Stimulated activated CD8-positive, alpha-beta memory T cell treated with anti-CD3 and anti-CD28 coated beads, Interleukin-2, amount 100 ng/mL, for 1 hour (primary cell): ENCODE measurements at places on chromosomes 4 and X.

DNA sequence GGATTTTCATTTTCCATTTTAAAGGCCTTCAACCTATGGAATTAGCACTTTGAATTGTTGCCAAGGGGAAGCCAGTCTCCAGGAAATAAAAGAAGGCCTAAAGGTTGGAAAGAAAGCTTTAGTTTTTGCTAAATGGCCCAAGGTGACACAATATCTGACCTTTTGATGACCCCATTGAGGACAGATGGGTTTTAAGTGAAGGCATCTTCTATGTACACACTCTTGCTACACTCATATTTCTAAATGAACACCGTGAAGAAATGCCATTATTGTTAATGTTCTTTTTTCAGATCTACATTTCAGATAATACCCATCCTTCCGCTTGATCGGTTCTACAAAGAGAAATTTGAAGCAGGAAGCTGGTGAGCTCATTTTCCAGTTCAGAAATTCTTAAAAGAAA is 162.8 kb upstream of the POU3F4 start:
- DNase-seq, result no peak

GRCh38 chrX:39811376-39811775 is 286.4 kb downstream of the BCOR start:
- no peak for DNase-seq

DNA sequence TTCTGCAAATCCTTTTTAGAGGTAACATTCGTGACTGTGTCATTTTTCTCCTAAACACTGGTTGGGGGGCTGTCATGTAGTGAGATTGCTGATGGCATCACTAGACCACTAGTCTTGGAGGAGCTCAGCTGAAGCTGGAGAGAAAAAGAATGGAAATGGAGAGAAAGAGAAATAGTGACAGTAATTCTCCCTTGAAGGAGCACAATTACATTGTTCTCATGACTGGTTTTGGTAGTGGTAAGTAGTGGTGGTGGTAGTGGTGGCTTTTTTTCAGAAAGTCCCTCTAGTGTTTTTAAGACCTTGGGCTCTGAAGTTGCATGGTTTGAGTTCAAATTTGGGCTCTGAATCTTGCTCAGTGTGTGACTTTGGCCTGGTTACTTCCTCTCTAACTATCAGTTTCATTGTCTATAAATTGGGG is 99.8 kb downstream of the LARP7 start:
- no peak for DNase-seq

GRCh38 chrX:138939038-138939437 is 227.5 kb upstream of the FGF13 start:
- no peak for DNase-seq

GRCh38 chr4:122764821-122765215 is 32.3 kb downstream of the BBS12 start:
- no peak for DNase-seq

DNA sequence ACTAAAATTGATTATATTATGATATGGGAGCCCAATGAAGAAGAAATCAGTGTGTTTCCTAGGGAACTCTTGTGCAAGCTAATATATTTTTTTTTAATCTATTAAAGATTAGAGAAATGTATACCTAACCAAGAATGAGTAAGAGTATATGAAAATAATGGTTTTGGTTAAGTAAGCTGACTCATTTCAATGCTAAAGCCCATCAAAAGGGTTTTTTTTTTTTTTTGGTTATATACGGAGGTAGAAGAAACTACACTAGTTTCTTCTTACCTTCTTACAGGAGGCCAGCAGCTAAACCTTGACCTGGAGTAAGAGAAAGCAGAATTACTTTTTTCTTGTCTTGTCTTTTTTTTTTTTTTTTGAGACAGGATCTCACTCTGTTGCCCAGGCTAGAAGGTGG is 27.5 kb downstream of the RUFY3 start:
- no peak for DNase-seq

DNA sequence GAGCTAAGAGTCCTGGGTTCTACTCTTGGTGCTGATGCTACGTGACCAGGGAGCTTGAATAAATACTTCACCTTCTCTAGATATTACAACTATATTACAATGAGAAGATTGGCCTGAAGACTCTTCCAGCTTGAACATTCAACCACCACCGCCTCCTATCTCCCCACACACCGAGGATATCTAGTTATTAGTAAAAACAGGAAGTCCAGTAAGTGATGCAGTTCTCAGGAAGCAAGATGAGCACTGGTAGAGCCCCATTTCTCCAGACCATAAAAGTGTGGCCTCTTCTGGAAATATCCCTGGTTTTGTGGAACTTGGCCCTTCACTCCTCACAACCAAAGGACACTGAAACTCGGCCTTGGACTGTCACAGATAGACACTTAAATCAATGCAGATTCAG is 18.5 kb downstream of the PJA1 start:
- DNase-seq, result no peak

- DNase-seq, result no peak
These were observed 47.3 kb downstream of the PPP3CA start for GRCh38 chr4:101299899-101300540.

DNA sequence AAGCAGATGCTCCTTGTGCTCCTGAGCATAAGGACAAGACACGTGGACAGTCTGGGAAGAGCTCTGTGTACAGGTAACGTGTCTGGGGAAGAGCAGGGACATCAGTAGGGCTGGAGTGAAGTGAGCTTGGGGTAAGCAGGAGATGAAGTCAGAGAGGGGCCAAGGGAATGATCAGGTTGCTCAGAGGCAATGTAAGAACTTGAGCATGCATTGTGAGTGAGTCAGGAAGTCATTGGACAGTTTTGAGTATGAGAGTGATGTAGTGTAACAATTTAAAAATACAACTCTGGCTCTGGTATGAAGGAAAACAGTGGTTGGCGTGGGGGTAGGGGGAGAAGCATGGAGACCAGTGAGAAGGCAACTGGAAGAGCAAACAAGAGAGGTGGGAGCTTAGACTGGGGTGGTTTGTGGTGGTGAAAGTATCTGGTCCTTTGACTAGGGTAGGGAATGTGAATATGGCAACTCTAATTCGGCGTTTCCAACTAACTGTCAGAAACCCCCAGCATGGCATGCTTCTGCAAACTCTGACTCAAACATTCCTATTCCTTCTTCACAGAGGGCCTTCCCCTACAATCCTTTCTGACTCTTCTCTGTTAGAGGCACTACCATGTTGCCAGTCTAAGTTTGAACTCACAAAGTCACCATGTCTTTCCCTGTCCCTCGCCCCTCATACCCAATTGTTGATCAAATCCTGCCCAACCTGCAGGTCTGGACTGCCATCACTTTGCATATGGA is 57.2 kb downstream of the STBD1 start:
- DNase-seq, result no peak

GRCh38 chr4:139988863-139989765 is 164.9 kb downstream of the MAML3 start:
- no peak for DNase-seq

GRCh38 chr4:4789462-4789861 is 70.0 kb upstream of the MSX1 start:
- no peak for DNase-seq

- DNase-seq, result no peak
These were observed 207.8 kb downstream of the CBR4 start for GRCh38 chr4:168802222-168802621.

DNA sequence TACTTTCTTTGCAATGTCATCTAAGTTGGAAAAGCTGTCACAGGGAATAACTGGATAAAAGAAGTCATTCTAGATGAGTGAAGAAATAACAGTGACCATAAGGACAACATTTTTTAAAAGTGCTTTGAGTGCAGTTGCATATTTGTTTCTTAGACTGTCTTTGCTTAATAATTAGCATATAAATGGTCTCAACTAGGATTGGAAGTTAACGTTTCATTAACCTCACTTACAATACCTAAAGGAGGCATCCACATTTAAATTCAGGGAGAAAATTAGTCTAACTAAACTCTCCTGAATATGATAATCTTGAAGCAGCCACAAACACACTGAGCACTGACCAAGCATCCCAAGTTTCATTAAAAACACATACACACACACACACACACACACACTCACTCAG is 780.7 kb downstream of the PCDH18 start:
- no peak for DNase-seq

- DNase-seq, result no peak
These were observed 251.7 kb upstream of the ANKRD50 start for GRCh38 chr4:124964251-124964650.

DNA sequence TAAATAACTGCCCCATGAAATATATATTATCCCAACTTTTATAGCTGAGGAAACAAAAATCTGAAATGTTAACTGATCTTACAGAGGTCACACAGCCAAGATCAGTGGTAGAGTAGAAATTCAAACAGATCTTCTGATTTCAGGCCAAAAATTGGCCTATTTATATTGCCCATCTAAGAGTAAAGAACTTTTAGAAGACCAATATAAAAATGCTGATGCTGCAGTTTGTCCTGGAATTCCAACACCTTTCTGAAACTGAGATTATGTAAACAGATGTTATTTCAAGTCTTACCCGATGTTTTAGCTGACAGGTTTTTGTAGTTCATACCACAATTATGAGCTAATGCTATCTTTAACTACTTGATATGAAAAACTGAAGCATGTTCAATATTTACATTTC is 51.1 kb downstream of the SPANXN3 start:
- no peak for DNase-seq

DNA sequence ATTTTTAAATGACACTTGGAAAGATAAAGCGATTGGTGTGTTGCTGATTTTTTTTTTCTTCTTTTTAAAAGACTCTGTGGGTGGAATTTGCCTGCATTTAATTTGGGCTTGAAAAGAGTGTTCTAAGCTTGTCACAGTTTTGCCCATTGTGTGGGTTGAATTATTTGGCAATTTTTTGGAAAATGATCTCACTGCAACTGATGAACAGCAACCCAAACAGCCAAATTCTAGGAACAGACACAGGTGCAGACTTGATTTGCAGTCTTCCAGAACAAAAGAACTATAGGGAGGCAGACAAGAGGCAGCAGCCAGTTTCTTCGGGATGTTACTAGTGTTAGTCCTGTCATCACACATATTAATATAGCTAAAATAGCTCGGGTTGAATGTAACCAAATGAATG is 40.5 kb downstream of the CASP6 start:
- DNase-seq, result no peak

GRCh38 chr4:19689511-19689910 is 562.2 kb upstream of the SLIT2 start:
- DNase-seq, result no peak

- DNase-seq, result no peak
These were observed 178.5 kb downstream of the GABRB1 start for GRCh38 chr4:47209833-47210232.

DNA sequence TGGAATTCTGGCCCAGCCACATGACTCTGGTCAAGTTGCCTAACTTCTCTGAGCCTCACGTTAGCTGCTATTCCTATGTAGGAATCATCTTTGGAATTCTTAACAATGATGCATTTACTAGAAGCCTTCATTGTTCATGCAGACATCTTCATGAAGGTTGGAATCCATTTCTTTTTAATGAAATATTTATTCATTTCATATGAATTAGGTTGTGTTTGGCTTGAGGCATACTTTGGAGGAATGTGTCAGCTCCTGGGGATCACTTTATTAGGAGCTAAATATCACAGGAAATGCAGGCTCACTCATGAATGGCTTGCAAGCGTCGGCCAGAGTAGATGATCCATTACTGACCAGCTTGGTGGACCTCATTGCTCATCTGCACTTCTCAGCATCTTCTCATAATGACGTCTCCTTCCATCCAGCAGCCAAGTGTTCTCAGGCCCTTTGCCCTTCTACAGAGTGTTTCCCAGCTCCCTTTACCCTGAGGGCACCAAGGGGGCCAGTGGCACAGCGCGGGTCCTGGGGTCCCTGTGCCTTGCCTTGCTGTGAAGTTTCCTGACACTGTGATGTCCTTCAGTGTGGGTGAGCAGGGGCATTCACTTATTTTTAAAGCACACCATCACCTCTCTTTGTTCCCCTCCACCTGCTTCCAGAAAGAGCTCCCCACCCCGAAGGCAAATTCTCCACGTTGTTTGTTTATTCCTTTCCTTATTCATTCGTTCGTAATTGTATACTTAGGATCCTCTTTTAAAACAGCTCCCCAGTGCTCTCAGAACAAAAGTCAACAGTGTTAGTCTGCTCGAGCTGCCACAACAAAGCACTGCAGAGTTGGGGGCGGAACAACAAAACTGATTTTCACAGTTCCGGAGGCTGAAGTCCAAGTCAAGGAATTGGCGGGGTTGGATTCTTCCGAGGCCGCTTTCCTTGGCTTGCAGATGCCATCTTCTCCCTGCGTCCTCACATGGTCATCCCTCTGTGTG is 106.8 kb downstream of the STK32B start:
- no peak for DNase-seq

DNA sequence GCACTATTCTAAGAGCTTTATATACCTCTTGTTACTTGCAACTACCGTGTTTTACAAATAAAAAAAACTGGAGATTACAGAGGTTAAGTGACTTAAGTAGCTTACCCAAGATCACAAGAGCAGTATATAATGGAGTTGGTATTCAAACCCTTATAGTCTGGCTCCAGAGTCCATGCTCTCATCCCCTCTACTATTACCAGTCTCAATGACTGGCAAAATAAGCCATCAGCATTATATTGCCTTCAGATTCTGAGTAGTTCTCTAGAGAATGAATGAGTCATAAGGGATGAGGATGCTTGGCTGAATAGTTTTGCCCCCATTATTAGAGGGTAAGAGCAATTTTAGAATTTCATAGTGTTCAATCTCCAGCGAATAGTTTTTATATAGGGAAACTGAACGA is 170.1 kb upstream of the ATOH1 start:
- no peak for DNase-seq

- DNase-seq, result no peak
These were observed 4.3 kb upstream of the MXD4 start for GRCh38 chr4:2266181-2266580.

DNA sequence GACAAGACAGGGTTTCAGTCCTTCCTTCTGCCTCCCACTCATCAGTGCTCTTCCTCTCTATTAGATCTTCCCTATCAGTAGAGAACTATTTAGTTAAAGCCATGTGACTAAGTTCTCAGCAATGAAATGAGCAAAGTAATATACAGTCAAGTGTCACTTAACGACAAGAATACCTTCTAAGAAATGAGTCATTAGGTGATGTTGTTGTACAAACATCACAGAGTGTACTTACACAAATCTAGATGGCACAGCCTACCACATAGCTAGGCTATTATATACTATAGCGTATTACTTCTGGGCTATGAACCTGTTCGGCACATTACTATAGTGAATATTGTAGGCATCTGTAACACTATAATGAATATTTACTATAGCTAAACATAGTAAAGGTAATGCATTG is 71.3 kb downstream of the POU4F2 start:
- no peak for DNase-seq

- no peak for DNase-seq
These were observed 612.2 kb downstream of the IQCM start for GRCh38 chr4:149203256-149204001.
